ENCODE measurements at places on chromosomes 6 and 20.

DNA sequence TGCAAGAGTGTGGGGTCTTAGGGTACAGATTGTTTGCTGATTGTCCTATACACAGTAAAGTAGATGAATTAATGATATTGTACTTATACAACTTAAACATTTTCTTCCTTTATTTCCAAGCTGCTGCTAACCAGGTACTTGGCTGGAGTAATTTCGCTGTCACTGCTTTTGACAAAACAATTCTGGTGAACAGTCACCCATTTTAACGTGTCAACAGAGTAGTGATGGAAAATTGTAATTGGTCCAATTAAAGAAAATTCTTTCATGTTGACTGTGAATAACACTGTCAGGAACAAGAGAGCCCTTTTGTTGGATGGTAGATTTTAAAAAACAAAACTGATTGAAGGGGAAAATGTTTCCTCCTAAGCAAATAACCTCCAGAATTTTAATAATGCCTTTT, 26.4 kb upstream of the MROH8 start:
- DNase-seq: no peak

DNA sequence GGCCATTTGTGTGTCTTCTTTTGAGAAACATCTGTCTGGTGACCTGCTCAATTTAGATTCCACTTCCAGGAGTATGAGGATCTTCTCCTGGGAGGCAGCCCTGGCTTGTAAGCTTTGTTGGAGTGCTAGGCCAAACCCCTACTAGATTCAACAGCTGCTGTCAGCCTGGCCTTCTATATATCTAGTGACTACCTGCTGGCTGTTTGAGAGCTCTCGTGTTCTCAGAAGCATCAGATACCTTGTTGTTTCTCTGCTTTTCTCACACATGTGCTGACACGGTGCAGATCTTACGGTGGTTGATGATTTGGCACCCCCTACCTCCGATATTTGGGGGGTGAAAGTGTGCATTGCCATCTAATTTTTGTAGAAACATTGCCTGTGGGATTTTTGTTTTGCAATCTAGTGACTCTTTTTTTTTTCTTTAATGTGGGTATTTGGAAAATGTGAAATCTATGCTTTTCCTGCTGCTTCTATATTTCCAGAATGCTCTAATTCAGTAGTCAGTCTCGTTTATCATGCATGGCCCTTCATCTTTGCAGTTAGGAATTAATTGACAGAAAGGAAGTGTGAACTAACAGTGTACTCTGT, 4.7 kb downstream of the CCN2 start:
- no peak for DNase-seq

DNA sequence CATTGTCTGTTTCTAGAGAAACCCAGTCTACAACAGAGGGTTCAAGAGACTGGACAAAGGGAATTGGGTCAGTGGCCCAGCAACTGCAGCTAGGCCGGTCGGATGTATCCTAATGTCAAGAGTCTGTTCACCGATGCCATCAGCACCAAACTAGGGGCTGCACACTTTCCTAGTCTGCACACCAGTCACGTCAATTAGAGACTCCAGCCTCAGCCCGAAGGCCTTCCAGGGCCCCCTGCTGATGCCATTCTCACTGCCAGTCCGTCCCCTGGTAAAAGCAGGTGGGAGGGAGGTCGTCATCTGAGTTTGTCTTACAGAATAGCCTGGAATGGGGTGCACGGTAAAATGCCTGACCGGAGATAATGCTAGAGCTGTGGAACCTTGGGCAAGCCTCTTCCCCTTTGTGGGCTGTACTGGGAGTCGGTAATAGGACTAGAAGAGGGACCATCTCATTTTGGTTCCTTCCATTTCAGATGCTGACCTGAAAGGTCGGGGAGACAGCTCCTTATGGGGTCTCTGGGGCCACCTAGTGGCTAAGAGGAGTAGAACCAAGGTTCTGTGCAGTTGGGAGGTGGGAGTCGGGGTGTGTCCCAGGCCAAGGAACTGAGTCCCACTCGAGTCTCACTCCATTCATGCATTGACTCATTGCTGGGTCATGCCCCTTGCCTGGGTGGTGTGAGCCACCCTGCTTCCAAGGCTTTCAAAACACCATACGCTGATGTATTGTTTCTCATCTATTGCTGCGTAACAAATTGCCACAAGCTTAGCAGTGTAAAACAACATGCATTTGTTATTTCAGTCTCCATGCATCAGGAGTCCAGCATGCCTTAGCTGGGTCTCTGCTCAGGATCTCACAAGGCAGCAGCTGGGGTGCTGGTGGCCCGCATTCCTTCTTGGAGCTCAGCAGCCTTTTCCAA, 5.1 kb downstream of the SOX12 start:
- DNase-seq: peak; percentile 74

DNA sequence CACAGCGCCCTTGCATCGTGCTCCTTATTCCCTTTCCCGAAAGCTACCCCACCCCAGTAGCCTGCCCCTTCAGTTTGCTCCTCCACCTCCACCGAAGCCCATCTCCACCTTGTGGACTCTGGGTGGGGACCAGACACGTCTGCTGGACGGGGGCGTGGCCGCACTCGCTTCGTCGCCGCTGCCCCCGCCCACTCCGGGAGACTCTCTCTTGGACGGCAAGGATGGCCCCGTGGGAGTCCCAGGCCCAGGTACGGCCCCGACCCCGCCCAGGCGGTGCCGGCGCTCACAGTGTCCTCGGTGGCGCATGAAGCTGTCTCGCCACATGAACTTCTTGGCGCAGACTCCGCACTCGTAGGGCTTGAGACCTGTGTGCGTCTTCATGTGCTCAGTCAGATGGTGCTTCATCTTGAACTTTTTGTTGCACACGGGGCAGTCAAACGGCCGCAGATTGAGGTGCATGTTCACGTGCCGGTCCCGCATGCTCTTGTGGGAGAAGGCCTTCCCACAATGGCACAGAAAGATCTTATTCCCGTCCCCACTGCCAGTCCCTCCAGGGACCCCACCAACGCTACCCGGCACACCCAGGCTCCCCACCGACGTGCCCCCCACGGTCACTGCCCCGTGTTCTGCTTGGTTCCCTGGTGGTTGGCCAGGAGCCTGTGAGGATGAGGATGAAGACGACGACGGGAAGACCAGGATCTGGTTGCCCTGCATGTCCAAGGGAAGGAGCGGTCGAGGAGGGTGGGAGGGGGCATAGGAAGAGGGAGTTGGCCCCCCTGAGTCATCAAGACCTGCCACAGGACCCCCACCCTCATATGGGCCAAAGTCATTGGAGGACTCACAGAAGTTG, 1.3 kb upstream of the TAPBP start:
- DNase-seq: peak; percentile 90

DNA sequence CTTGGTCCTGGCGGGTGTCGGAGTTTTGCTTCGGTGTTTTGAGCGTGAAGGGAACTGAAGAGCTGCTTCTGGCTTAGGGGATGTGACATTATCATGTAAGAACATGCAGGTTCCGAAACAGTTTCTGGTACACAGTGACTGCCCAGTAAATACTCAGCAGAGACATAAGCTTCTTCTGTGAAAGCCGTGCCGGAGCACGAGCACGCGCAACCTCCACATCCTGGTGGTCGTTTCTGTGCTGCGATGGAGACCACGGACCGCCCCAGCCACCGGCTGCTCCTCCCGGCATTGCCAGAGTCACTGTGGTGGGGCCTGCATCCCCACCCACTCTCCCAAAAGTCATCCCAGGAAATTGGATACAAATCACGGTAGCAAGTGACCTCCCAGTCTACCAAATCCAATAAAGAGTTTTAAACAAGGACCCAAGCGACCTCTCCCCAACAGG, 18.7 kb downstream of the KIF25 start:
- DNase-seq: no peak

GRCh38 chr6:12585497-12585958, 131.0 kb upstream of the PHACTR1 start:
- no peak for DNase-seq

- DNase-seq: no peak
Observed at GRCh38 chr6:34981951-34982350, 92.9 kb downstream of the ANKS1A start.

GRCh38 chr6:8170245-8170644, 67.9 kb upstream of the EEF1E1 start:
- DNase-seq: no peak

DNA sequence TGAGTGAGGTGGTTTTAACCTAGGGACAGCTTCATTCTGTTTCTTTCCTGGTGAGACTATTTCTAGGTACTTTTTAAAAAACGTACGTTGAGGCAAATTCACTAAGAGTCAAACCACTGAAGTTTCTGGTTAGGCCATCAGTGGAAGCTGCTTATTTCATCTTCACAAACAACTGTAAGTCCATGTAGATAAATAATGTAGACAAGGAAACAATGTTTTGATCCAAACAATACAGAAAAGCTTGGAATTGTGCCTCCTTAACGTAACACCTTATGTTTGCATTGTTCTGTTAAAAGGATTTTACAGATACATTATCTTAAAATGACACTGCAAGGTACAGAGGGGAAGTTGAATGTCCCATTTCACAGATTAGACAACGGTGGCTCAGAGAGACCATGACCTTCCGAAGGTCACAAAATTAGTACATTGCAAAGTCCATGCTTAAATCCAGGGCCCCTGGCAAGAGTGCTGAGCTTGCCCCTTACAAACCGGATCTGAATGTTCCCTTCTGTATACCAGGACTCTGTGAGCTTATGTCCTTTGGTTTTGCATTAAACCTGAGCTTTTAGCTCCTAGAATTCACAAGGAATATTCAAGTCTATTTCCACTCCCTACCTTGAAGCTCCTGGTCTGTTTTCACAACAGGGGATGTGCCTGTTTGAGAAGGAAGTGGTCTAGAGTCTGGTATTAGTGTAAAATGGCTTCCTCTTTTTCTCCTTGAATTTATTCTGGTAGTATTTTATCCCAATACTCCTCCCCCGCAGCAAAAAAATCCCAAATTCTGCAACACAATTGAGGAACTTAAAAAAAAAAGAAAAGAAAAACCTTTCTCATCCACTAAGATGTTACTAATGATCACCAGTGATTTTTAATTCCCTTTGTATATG, 28.9 kb upstream of the ZNF217 start:
- no peak for DNase-seq

- no peak for DNase-seq
Observed at GRCh38 chr20:5531318-5532081, 214.7 kb upstream of the PROKR2 start.

GRCh38 chr6:96704713-96705112, 132.6 kb downstream of the GPR63 start:
- DNase-seq: no peak

DNA sequence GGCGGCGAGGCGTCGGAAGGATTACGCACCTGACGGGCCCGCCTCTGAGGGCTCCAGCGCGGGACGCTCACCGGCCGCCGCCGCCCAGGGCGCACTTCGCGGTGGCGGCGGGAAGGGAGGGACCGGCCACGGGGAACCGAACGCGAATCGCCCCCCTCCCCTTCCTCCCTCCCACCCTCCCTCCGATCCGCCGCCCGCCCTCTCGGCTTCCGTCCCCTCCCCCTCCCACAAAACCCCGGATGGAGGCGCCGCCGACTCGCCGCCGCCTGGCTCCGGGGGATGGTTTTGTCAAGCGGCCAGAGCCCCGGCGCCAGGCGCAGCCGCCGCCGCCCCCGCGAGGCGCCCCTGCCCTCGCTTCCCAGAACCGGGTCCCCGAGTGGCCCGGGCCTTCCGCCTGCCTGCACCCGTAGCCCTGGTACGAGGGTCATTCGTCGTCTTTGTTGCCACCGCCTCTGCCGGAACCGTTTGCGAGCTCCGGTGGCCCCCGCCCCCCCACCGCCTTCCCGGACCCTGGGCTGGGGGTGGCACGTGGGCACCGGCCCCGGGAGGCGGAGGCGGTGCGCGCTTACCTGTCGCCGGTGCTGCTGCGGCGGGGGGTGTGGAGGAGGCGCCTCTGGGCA, 398 bp downstream of the ZBTB2 start:
- no peak for DNase-seq

DNA sequence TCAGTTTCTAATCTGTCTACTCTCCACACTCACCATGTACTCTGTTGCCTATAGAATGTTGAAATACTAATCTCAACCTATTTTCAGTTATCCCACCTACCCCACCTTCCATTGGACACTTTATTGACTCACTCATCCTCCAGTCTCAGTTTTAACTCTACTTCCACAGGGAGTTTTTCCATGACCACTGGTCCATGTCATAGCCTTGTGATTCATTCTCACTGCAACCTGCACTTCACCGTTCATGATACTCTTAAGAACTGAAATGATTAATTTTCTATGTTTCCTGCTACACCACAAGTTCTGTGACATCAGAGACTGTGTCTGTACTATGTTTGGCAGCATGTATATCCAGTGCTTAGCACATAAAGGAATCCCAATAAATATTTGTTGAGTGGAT, 122.8 kb upstream of the HSF2 start:
- DNase-seq: no peak

- DNase-seq: no peak
Observed at GRCh38 chr20:49987015-49987867, 4.5 kb downstream of the SNAI1 start.

GRCh38 chr6:100892693-100893092, 11.6 kb upstream of the ASCC3 start:
- DNase-seq: no peak

- no peak for DNase-seq
Observed at GRCh38 chr6:32475392-32476206, 35.9 kb downstream of the HLA-DRA start.

GRCh38 chr20:24933266-24933908, 15.7 kb upstream of the CST7 start:
- DNase-seq: no peak

DNA sequence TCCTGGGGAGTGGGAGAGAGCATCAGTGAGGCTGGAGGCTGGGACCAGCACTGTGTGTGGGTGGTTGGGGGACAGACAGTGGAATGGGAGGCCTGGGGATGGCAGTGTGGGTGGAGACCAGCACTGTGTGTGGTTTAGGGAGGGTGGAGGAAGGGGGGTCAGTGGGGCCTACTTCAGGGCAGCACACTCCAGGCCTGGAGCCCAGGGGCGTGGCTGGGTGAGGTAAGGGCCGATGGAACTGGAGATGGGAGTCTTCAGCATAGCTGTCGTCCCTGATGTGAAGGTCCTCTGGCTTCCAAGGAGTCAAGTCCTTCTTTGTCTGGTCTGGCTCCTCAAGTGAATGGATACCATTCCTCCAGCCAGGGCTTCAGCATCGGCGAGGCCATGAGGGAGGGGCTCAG, 18.6 kb downstream of the KCNK17 start:
- DNase-seq: no peak

GRCh38 chr6:87391334-87391733, 16.4 kb upstream of the CFAP206 start:
- DNase-seq: peak; percentile 70

DNA sequence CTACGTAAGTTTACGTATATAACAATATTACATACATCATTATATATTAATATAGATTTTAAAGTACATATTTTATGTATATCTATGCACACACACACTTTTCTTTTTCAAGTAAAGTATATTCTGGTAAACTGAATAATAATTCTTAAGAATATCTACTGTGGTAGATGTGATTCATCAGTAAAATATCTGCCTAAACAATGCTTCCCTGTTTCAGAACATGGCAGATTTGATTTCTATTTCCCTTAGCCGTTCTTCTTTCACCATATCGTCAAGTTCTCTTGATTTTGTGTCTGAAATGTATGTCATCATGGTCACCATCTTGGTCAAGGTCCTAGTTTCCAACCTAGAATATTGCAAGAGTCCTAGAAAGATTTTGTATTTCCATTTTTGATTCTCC, 195.6 kb downstream of the HDGFL1 start:
- DNase-seq: no peak
